ENCODE measurements at places on chromosomes 1 and 21.

- DNase-seq: no peak
Observed at GRCh38 chr1:71829346-71829745, 453.0 kb downstream of the NEGR1 start.

- no peak for DNase-seq
Observed at GRCh38 chr1:232728507-232729263, 76.5 kb upstream of the MAP10 start.

GRCh38 chr1:1441002-1441888 lies 5.8 kb downstream of the VWA1 start:
- peak; percentile 83 for DNase-seq

DNA sequence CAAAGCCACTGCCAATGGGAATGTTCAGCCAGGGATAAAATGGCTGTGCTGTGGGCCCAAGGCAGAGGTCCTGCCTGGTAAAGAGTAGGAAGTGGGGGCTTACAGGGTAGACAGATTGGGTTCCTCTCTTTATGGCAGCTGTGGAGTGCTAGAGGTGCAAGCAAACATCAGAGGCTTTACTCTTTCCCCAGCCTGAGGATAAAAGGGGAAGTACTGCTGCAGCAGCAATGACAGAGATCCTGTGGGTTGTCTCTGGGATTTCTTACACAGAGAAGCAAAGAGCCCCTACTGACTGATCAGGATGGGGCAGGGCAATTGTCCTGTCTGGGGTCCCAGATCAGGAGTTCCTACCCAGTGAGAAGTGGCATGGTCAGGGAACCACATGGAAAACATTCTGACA lies 54.2 kb downstream of the DRAM2 start:
- no peak for DNase-seq

DNA sequence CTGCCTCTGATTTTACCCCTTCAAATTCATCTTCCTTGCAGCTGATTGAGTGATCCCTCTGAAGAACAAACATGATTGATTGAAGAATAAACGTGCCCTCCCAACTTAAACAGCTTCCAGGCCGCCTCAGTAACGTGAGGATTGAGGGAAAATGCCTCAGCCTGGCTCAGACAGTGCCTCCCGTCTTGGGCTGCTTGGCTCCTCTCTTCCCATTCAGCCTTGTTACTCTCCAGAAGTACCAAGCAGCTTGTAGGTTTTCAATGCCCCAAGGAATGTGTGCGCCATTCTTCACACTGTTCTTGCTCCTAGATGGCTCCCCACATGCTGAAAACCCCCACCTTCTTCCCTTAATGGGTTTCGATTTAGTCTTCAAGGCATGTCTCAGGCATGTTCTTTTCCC lies 51.8 kb downstream of the ST6GALNAC5 start:
- DNase-seq: no peak

DNA sequence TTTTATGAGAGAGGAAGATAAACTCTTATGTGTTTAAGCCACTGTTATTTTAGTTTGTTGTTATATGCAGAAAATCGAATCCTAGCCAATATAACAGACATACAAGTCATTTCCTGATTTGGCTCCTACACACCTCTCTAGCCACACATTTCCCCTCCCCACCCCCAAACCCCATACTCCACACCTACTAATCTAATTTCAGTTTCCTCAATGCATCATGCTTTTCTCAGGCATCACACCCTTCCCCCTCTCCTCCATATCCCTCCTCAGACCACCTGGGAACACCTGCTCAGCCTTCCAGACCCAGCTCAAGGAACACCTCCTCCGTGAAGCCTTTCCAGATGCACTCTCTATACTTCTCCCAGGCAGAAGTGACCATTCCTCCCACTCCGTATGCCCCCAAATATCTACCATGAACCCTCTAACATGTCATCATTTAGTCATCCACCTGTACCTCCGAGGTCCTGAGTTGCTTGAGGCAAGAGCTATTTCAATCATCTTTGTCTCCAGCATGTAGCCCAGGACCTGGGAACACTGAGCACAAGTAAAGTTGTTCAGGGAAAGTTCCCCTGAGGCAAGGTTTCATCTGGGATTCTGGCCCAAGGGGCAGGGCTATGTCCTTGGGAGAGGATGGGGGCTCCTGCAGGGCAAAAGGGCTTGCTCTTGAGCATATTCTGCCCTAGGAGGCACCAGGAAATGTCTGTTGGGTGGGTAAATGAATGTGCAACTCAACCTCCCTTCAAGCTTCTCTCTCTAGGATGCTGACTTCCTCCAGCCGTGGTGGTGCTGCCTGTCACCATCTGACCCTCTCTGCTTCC lies 126.8 kb downstream of the HIVEP3 start:
- DNase-seq: no peak

GRCh38 chr1:215887627-215888026 lies 320.5 kb downstream of the KCTD3 start:
- DNase-seq: no peak

DNA sequence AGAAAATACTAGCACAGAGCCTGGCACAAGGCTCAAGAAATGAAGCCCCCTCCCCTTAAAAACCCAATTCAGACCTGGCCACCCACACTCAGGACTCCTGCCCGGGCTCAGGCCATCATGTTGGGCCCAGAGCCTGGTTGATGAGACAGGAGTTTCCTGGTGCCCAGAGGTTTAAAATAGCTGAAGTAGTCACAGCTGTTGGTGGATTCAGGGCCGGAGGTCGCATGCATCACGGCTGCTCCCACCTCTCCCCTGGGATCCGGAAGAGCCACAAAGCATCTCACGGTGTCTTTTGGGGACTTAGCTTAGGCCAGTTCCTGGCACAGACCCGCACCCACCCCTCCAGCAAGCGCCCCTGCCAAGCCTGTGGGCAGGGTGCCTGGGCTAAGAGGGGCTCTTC lies 2.6 kb upstream of the PADI2 start:
- DNase-seq: no peak

DNA sequence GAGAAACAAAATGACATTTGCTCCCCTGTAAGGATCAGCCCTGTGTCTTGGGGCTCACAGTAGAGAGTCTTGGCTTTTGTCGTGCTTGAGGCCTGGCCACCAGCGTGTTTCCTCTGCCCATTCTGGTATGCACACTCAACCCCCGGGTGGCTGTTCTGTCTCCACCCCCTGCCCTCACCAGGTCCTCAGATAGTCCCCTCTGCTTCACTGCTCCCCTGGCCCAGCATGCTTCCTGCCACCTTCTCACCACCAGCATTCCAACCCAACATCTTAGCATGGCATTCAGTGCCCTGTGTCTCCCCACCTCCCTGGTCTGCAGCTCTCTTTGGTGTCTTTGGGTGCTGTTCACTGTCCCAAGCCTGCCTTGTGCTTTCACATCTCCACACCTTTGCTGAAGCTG lies 16.2 kb downstream of the ZNF362 start:
- no peak for DNase-seq

GRCh38 chr1:40645118-40645680 lies 20.3 kb downstream of the RIMS3 start:
- no peak for DNase-seq

GRCh38 chr1:17513131-17513530 lies 26.4 kb upstream of the ARHGEF10L start:
- DNase-seq: no peak

GRCh38 chr1:71015745-71016144 lies 31.9 kb downstream of the PTGER3 start:
- DNase-seq: no peak

- DNase-seq: peak; percentile 90
Observed at GRCh38 chr1:228734881-228735801, at the start of gene RHOU. Gene RHOU (plus strand): TSS chr1:228735479. CDS start chr1:228735743, 264 bp downstream.

- no peak for DNase-seq
Observed at GRCh38 chr1:177080564-177080963, 83.9 kb downstream of the ASTN1 start.

GRCh38 chr1:12643079-12643478 lies 806 bp upstream of the AADACL4 start:
- DNase-seq: no peak

GRCh38 chr1:211833174-211833820 lies 2.7 kb upstream of the LPGAT1 start:
- no peak for DNase-seq

GRCh38 chr1:101632548-101633272 lies 364.0 kb downstream of the OLFM3 start:
- DNase-seq: no peak

- no peak for DNase-seq
Observed at GRCh38 chr1:43651188-43651587, 1.2 kb downstream of the KDM4A start.

GRCh38 chr1:198656500-198656932 lies 17.7 kb downstream of the PTPRC start:
- peak; percentile 11 for DNase-seq
